Esophagus muscularis mucosa (tissue), 4 donors: ENCODE measurements at places on chromosomes 2 and 18. TPM values are rescaled to one million over a fixed set of nuclear protein-coding genes. Genes with fewer than 3 reads are reported as not detected.
A peak's percentile ranks its signal among the peaks of the same experiment; 100 is the strongest.

- no peak for DNase-seq
- no peaks in the 10 kb centered on the region for H3K4me1 ChIP-seq
- H3K36me3 ChIP-seq = no peaks in the 10 kb centered on the region
- H3K4me3 ChIP-seq = peak within 1 kb of the TSS; percentile 59
- peaks cover 4% of the 10 kb centered on the region for H3K27me3 ChIP-seq
- H3K27ac ChIP-seq = no peak within 1 kb of the TSS
Measured at GRCh38 chr2:159904127-159904958, 106.3 kb upstream of the CD302 start.

DNA sequence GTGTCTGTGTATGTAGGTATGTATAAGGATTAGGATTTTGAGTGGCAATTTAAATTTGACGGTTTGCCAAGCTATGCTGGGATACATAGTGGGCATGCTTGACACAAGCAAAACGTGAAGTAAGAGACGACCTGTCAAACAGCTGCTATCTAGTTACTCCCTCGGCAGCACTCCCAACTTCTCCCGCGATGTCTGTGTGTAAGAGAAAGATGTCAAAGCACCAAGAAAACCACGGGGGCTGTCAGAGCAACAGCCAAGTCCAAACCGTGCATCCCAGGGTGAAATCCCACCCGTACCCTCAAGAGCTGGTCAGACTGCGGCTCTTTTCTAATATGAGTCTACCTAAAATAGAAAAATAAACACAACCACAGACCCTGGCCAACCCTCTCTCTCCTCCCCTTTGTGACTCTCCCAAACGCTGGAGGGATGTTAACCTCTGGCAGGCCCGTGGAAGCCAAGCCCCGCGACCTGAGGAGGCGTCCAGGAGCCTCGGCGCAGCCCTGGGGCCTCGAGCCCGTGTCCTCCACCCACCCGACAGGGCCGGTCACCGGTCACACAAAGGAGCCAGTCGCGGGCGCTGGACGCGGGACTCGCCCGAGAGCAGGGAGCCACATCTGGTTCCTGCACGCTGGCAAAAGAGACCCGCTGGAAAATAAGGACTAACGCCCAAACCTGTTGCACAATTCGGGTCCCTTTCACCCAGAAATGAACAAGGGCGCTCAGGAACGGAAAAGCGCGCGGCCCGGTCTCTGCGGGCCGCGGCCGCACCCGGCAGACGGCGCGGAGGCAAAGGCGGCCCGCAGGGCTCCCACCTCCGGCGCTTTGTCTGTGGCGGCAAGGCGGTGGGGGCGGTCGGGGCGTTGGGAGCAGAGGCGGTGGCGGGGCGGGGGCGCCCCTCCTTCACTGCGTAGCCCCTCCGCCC is 925 bp downstream of the SESTD1 start:
- peak overlapping the region; percentile 70 for H3K4me3 ChIP-seq
- peaks cover 54% of the 10 kb centered on the region for H3K4me1 ChIP-seq
- H3K27me3 ChIP-seq = no peaks in the 10 kb centered on the region
- H3K27ac ChIP-seq = peak overlapping the region; percentile 92
- no peak for DNase-seq

DNA sequence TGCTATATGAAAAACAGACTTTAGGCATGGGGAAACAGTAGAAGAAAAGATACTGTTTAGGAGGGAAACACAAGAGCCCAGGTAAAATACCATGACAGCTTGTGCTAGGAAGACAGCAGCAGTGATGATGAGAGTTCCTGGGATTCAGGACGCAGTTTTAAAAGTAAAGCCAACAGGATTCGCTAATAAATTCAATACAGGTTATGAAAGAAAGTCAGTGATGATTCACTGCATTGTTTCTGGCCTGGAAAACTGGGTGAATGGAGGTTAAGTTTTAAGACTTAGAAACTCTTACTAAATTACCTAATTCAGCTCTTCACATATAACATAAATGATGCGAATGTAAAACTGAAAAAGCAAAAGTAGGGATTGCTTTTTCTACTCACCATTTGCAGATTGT is 27.9 kb upstream of the RNU4ATAC start:
- H3K36me3 ChIP-seq = peaks cover 31% of the 10 kb centered on the region
- no peaks in the 10 kb centered on the region for H3K27me3 ChIP-seq
- H3K4me3 ChIP-seq = no peak overlapping the region
- no peak overlapping the region for H3K27ac ChIP-seq
- no peak for DNase-seq

DNA sequence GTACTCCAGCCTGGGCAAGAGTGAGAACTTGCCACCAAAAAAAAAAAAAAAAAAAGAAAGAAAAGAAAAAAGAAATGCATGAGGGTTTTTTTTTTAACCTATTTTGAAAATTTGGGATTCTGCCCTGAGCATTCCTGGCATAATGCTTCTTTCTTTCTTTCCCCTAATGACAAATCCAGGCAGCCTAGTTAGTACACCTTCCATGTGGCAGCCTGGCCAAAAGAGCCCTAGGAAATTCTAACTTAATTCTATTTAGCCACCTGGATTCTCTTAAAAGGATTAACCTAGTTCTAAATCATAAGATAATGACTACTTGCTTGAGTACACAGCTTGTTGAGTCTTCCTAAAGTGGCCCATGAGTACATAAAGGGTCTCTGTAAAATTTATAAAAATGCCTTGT is 160.1 kb downstream of the THADA start:
- no peak overlapping the region for H3K4me3 ChIP-seq
- H3K4me1 ChIP-seq = no peaks in the 10 kb centered on the region
- no peak overlapping the region for H3K27ac ChIP-seq
- DNase-seq = no peak
- no peaks in the 10 kb centered on the region for H3K27me3 ChIP-seq

DNA sequence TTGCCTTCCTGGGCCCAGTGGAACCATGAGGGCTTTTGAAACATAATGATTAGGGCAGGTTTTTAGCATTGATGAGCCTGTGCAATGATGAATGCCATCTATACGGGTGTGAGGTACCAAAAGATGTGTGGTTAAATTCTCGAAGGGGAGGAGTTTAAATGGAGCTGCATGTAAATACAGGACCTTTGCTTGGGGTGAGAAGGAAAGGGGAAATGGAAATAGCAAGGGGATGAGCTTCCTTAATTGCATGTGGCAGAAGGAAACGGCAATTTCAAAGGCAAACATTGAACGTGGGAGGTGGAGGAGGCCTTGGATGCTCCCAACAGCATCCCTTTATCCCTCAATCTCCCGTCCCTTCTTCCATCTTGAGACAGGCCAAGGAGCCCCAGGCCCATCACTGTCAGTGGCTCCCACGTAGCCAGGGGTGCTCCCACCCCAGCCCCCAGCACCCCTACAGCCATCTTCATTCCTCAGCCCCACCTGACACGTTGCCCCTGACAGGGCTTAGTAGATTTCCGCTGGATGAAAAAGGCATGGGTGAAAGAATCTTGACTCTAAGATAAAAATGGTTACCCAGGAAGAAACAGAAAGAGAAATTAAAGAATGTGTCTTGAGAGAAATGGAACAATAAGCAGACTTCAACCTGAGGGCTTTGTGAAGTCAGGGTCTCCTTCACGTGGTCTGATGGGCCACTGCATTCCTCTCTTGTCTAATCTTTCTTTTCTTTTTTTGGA is 32.5 kb downstream of the INPP5D start:
- no peak overlapping the region for H3K4me3 ChIP-seq
- H3K4me1 ChIP-seq = no peaks in the 10 kb centered on the region
- H3K27me3 ChIP-seq = no peaks in the 10 kb centered on the region

SCN9A gene
- 4.0 TPM for total RNA-seq

DNA sequence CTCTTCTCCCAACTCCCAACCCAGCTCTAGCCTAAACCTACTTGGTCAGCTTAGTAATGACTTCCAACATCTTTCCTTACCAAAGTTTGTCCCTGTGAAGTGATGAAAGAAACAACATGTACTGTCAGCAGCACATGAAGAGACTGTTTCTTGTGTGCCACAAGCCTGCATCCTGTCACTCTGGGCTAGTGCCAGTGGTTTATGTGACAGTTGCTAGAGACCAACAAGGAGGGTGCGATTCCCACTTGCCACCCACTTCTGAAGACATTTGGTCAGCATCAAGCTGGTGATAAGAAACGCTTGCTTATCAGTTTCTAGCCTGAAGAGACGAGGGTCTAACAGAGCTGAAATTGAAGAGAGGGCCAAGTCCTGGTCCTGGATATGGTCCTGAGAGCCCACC is 132.6 kb downstream of the COL4A4 start:
- no peak overlapping the region for H3K4me3 ChIP-seq
- no peak for DNase-seq
- H3K4me1 ChIP-seq = no peaks in the 10 kb centered on the region
- no peak overlapping the region for H3K27ac ChIP-seq
- no peaks in the 10 kb centered on the region for H3K27me3 ChIP-seq

DNA sequence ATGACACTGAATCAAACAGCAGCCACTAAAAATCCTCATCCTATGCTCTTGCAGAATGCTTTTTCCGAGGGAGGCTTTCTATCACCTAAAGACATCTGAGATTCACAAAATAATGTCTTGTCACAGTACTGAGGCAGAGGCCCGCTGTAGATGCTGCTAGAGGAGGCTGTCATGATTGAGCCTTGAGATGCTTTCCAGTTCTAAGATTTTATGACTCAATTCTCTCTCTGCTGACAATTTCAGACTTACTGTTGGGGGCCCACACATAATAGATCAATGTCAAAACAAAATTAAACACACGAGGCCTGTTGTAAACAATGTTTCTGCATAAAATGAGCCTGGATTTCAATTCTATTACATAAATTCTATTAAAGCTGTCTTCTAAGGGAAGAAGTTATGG is 132.7 kb upstream of the ARL4C start:
- no peak overlapping the region for H3K4me3 ChIP-seq
- DNase-seq = peak; percentile 29
- no peaks in the 10 kb centered on the region for H3K36me3 ChIP-seq
- no peaks in the 10 kb centered on the region for H3K27me3 ChIP-seq
- no peaks in the 10 kb centered on the region for H3K4me1 ChIP-seq

DNA sequence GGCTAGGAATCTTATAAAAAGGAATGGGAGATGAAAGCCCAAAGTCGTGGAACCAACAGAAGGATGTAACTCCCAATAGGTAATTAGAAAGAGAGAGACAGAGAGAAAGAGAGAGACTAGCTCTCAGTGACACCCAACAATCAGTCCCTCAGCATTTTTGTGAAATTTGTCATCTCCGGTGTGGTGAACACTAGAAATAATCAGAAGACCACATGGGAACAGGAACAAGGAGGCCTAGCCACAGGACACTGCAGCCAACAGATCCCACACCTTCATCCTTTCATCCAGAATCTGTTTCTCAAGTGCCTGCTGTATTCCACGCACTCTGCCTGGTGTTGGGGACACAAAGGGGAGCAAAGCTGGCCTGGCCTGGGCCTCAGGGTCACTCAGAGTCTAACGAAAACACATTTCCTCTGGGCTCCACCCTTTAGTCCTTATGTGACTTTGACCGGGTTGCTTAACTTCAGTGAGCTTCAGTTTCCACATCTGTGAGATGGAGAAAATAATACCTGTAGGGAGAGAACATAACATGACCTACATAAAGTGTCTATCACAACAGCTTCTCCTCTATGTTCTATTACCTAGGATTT is 53.1 kb downstream of the EHD3 start:
- no peak overlapping the region for H3K27ac ChIP-seq
- H3K27me3 ChIP-seq = no peaks in the 10 kb centered on the region
- H3K4me3 ChIP-seq = no peak overlapping the region
- H3K4me1 ChIP-seq = no peaks in the 10 kb centered on the region
- no peaks in the 10 kb centered on the region for H3K36me3 ChIP-seq

TMEM185B gene
- total RNA-seq = 31.4 TPM

DNA sequence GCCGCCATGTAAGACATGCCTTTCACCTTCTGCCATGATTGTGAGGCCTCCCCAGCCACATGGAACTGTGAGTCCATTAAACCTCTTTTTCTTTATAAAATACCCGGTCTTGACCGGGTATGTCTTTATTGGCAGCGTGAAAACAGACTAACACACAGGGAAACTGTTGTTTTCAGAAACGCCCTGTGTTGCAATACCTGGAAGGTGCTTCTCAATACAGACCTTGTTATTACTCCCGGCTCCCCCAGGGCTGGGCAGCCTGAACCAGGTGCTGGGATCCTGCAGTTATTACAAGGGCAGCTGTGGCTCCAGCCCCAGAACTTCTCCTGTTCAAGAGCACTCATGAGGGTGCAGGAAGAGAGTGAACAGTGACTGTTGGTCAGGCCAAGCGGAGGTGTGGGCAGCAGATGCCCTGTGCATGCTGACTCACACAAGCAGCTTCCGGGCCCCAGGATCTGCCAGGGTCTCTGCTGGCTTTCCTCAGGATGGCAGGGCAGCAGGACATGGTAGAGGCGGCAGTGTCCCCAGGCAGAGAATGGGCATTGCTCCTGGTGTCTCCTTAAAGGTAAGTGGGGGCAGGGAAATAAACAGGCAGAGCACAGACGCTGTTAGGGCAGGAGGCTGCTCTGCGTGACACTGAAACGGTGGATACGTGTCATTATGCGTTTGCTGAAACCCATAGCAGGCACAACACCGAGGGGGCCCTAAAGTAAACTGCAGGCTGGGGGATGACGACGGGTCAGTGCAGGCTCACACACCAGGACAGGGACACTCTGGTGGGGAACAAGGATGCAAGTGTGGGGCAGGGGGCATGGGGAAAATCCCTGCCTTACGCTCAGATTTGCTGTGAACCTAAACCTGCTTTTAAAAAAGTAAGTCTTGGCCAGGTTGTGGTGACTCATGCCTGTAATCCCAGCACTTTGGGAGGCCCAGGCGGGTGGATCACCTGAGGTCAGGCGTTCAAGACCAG is 89.1 kb downstream of the NDUFA10 start:
- no peak overlapping the region for H3K4me3 ChIP-seq
- DNase-seq = no peak
- no peaks in the 10 kb centered on the region for H3K36me3 ChIP-seq
- no peaks in the 10 kb centered on the region for H3K27me3 ChIP-seq
- H3K27ac ChIP-seq = no peak overlapping the region
- H3K4me1 ChIP-seq = peaks cover 3% of the 10 kb centered on the region

DYNAP gene
- total RNA-seq = not detected

DNA sequence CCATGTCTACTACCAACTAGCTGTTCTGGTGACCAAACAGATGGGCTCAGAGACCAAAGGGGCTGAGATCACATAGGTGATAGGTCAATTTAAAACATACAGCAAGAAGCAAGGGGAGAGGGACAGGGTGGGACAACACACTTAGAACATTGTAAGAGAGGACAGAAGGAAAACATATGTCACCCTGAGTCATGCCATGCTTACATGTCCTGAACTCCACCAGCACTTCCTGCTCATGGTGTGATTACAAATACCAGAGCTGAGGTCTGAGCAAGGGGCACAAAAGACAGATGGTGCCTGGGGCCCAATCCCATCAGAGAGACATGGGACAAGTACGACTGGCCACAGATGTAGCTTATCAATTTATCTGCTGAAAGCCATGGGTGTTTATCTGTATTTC is 28.7 kb upstream of the GALNT14 start:
- no peak for DNase-seq
- no peaks in the 10 kb centered on the region for H3K27me3 ChIP-seq
- H3K4me1 ChIP-seq = no peaks in the 10 kb centered on the region
- no peaks in the 10 kb centered on the region for H3K36me3 ChIP-seq
- no peak overlapping the region for H3K27ac ChIP-seq
